ENCODE measurements at places on chromosomes 3 and 15.

DNA sequence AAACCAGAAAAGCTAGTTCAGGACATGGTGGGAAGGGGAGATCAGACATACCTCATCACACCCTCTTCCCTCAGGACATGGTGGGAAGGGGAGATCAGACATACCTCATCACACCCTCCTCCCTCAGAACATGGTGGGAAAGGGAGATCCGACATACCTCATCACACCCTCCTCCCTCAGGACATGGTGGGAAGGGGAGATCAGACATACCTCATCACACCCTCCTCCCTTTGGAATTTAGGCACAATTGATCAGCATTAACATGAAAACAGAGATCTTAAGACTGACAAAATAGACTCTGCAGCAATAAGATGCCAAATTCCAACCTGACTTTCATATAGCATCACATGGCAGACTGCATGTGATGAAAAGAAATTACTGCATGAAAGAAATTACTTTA is 412.7 kb upstream of the ZNF717 start:
- no peak for DNase-seq

DNA sequence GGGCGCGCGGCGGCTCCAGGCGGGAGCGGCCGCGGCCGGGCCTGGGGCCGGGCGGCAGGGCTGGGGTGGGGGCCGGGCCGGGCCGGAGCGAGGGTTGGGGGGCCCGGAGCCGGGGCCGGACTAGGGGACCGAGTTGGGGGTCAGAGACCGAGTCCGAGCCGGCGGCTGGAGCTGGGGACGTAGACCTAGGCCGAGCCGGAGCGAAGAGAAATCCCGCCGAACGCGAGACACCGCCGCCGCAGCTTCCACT is 37.3 kb downstream of the HMCES start:
- no peak for DNase-seq

DNA sequence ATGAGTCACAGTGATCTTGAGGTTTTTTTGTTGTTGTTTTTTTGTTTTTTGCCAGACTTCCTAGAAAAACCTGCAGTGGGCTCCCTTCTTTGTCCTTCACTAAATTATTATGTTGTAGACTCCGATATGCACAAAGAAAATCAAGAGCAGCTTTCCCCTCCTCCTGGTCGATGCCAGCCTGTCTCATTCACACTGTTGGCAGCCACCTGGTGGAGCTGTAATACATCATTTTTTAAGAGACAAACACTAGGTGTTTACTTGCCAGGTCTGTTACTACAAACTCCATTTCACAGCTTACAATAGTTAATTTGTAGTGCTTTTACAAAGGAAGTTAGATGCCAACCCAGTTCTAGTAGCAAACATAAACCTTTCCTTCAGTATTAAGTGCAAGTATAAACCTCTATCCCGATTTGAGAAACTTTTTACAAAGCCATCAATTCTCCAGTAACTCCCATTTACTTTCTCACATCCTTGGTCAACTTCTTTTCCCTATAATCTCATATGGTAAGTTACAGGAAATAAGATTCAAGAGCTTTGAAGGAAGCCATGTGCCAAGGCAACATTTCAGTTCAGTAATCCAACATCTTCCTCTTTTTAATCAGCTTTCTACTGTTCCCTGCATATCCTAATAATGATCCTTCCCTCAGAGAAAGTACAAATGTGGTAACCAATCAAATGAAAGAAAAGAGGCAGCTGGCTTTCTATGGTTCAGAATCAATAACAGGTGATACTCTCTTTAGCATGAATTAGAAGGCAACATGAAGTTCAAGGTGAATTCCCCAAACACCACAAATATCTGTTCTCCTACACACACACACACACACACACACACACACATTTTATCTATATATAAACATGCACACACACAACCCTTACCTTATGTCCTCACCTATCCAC is 14.0 kb downstream of the AAGAB start:
- DNase-seq = no peak

DNA sequence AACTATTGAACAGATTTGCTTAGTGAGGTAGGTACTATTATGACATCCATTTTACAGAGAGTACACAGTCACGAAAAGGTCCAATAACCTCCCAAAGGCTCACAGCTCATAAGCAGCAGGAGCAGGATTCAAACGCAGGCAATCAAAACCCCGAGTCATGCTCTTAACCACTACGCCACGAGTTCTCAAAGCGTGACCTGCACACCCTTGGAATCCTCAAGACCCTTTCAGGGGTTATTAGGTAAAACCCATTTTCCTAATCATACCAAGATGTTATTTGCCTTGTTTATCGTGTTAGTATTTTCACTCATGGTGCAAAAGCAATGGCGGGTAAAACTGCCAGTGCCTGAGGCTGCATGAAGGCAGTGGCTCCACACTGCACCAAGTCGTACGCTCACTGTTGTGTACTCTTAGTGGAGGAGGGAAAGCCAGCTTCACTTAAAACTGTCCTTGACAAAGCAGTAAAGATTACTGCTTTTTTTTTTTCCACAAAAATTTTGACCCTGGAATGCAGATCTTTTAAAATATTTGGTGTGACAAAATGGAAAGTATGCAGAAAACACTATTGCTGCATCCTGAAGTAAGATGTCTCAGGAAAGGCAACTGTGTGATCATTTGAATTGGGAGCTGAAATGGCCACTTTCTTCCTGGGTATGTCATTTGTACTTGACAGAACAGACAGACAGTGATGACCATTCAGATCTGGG is 96.1 kb downstream of the IGF2BP2 start:
- DNase-seq = no peak

GRCh38 chr3:52532838-52533622 is 627 bp downstream of the NT5DC2 start:
- no peak for DNase-seq

DNA sequence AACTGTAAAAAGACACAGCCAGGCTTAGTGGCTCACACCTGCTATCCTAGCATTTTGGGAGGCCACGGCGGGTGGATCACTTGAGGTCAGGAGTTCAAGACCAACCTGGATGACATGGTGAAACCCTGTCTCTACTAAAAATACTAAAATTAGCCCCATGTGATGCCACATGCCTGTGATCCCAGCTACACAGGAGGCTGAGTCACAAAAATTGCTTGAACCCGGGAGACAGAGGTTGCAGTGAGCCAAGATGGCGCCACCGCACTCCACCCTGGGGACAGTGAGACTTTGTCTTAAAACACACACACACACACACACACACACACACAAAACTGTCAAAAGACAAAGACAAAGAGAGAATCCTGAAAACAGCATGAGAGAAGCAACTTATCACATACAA is 18.0 kb downstream of the SPCS1 start:
- no peak for DNase-seq

- no peak for DNase-seq
Measured at GRCh38 chr3:172669021-172669420, 41.8 kb downstream of the NCEH1 start.

GRCh38 chr3:162998205-162998604 is 1501.6 kb downstream of the OTOL1 start:
- DNase-seq = no peak

DNA sequence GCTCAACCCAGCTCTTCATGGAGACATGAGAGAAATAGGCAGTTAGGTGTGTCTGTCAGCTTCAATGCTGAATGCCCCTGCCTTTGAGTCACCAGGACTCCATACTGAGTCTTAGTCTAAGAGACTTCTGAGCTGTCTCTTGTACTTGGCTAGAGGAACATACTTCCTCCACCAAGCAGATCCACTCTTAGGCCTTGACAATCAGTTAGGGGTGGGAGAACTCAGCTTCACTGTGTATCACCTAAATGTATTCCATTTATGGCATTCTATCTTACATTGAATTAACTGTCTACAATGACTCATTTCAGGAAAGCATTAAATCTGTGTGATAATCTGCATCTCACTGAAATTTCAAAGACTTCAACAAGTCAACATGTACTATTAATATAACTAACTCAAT is 66.0 kb downstream of the STAC start:
- DNase-seq = no peak

DNA sequence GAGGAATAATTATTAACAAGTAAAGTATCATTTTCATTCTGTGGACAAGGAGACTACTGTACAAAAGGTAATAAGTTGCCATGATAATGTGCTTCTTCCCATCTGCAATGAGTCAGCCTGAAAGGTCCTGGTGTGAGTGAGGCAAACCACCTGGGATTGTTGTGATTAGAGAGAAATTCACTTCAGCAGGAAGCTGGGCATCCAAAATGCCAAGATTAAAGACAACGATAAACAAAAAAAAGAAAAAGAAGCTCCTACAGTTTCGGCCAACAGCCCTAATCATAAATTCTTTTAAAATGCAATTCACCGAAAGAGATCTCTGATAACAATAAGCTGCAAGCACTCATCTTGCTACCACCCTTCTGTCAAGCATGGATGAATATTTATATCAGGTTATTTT is 507.8 kb downstream of the TUSC7 start:
- DNase-seq = no peak

DNA sequence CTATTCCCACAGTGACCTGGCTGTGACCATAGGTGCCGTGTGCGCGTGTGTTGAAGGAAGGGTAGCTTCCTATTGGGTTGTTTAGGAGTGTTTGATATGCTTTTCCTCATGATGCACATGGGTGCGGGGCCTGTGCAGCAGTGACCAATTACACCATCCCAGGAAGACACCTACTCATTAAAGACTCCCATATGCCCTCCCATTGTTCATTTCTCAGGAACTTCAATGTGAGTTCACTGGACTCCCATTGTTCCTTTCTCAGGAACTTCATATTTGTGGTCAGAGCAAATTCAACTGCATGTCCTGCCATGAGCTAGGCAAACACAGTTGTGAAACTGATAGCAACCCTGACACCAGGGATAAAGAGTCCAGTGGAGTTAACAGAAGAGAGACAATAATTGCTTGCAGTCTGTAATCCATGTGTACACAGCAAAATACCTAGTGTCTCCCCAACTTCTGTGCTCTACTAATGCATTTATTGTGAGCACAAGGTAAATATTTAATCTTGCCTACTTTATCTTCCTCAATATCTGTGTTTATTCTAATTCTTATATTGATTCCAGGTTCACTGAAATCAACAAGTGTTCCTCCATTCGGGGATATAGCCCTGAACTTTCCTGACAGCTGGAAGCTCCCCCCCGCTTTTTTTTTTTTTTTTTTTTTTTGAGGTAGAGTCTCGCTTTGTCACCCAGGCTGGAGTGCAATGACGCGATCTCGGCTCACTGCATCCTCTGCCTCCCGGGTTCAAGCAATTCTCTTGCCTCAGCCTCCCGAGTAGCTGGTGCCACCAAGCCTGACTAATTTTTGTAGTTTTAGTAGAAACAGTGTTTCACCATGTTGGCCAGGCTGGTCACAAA is 57.5 kb upstream of the GCNT3 start:
- DNase-seq = no peak

DNA sequence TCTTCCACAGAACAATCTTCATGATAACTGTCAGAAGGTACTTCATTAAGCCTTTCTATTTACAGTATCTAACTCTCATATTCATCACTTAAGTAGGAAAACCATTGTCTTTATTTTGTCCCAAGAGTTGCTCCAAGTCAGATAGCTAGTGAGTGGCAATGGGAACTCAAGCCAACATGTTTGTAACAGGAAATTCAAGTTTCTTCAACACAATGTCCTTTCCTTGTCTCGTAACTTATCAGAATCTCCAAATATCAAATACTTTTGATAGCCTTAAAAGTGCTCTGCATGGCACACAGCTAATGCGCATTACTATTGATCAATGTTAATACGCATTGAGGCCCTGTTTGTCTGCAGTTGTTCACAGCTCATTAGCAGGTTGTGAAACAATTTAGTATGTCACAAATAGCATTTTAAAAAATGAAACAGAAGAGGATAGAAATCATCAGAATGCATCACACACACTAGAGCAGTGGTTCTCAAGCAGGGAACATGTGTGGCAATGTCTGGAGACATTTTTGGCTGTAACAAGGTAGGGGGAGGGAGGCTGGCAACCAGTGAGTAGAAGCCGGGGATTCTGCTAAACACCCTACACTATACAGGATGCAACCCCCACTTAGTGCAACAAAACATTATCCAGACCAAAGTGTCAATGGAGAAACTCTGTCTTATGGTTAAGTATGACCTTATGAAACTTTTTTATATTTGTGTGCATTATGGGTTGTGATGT is 27.5 kb downstream of the BTLA start:
- no peak for DNase-seq

DNA sequence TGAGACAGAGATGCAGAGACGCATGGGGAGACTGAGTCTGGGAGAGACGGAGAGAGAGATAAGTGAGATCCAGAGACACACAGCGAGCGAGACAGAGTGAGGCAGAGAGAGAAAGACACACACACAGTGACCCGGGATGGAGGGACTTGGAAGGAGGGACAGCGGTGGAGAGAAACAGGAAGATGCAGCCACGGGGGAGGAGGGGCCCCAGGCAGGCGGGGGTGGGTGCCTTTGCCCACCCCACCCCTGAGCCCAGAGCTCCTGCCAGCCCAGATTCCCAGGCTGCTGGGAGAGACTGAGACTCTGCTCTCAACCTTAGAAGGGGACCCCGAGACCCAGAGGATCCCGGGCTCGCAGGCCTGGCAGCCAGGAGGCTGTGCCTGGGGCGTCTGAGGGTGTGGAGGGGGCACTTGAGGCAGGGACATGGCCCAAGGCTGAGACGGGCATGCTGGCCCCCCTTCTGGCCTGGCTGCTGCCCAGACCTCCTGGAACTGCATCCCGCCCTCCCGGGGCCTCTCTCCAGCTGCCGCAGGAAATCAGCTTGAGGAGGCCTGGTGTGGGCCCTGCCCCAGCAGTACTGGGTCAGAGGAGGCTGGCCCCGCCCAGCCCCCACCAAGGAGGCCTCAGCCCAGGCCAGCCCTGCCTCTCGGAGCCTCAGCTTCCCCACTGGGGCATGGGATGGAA is 18.1 kb downstream of the H1-8 start:
- DNase-seq = peak; percentile 39

DNA sequence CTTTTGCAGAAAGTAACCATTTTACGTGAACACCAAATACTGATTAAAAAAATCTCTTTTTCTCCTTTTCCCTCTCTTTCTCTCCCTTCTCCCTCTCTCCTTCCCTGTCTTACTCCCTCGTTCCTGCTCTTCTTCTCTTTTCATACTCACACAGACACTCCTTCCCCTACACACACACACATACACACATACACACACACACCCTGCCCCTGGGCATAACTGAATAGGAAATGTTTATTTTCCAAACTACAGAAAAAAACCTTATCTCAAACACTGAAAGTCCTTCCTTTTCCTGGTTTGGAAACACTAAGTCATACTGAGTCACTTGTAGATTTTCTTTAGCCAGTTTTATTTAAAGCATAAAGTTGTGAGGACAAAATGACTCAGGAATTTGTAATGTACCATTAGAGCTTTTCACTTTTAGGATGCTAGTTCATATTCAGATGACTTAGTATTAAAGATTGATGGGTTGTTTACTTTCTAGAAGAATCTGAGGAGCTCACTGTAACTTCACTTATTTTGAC is 62.4 kb downstream of the MBNL1 start:
- DNase-seq = no peak

- no peak for DNase-seq
Measured at GRCh38 chr15:41566121-41566885, 7.3 kb downstream of the TYRO3 start.
